ENCODE measurements at places on chromosomes 2 and 18.

- no peak for DNase-seq
Observed at GRCh38 chr2:239912938-239913635, 112.1 kb downstream of the NDUFA10 start.

DNA sequence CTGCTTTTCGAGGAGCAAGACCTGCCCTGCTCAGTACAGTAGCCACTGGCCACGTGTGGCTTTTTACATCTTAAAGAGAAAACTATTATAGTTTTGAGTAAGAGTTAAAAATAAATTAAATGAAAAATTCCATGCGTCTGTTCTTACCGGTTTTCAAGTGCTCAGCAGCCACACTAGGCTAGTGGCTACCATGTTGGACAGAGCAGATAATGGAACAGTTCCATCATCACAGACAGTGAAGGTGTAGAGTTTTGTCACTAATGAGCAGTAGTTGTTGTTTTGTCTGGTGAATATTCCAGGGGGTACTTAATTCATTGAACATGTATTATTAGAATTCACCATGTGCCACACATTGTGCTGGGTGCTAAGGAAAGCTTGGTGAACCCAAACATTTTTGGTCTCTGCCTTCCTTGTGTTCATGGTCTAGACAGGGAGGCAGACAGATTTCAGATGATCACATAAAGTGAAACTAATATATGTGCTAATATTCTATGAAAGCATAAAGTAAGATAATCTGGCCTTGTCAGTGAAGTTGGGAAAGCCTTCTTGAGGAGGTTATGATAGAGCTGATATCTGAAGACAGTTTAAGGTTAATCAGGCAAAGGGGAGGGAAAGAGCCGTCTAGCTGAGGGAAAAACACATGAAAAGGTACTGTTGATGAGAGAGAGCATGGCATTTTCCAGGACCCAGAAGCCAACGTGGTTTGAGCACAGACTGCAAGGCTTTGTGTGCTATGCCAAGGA is 1.4 kb downstream of the ALMS1 start:
- no peak for DNase-seq

DNA sequence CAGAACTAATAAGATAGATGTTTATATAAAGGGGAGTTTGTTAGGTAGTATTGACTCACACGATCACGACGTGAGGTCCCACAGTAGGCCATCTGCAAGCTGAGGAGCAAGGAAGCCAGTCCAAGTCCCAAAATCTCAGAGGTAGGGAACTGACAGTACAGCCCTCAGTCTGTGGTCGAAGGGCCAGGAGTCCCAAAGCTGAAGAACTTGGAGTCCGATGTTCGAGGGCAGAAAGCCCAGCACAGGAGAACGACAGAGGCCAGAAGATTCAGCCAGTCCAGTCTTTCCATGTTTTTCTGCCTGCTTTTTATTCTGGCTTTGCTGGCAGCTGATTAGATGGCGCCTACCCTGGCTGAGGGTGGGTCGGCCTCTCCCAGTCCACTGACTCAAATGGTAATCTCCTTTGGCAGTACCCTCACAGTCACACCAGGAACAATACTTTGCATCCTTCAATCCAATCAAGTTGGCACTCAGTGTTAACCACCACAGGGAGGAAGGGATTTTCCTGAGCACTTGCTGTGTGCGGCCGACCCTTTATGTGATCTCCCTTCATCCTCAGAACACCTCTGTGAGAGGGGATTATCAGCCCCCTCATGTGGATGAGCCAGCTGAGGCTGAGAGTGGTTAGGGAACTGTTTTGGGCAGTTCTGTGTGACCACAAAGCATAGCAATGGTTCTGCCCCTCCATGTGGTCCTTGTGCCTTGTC is 78.3 kb downstream of the RNF144A start:
- no peak for DNase-seq

- DNase-seq, result no peak
Observed at GRCh38 chr2:113831161-113831560, 58.7 kb upstream of the ACTR3 start.

GRCh38 chr2:65856928-65857327 is 424.5 kb upstream of the SPRED2 start:
- DNase-seq, result no peak

- DNase-seq, result no peak
Observed at GRCh38 chr18:48719974-48720654, 181.3 kb downstream of the CTIF start.

DNA sequence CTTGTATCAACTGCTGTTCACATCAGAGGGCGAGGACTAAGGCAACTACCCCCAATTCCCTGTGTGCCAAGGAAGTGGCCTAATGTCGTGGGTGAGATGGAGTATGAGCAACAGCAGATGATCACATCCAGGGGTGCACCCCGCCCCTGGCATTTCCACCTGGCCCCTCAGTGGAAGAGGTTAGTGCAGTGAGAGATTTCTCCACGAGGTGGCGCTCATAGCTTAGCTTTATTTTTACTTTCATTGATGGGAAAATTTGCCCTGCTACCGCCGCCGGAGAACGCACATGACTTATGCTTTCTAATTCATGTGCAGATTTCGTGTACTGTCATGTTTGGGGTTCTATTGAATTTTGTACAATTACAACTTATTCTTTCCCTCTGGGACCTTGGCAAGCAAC is 470.6 kb upstream of the MEX3C start:
- DNase-seq, result peak; percentile 73

GRCh38 chr2:216189410-216189809 is 80.3 kb downstream of the XRCC5 start:
- DNase-seq, result no peak

GRCh38 chr2:117942551-117942950 is 71.3 kb downstream of the CCDC93 start:
- DNase-seq, result no peak

- DNase-seq, result no peak
Observed at GRCh38 chr2:3959372-3959771, 256.0 kb downstream of the DCDC2C start.

- DNase-seq, result no peak
Observed at GRCh38 chr18:36281936-36282335, 15.6 kb upstream of the FHOD3 start.

- no peak for DNase-seq
Observed at GRCh38 chr2:172564376-172564775, 8.5 kb downstream of the PDK1 start.

GRCh38 chr2:112159454-112159921 is 21.3 kb downstream of the FBLN7 start:
- DNase-seq, result no peak

- DNase-seq, result no peak
Observed at GRCh38 chr2:196590286-196590685, 49.2 kb upstream of the CCDC150 start.

- DNase-seq, result no peak
Observed at GRCh38 chr2:66516499-66516898, 81.6 kb downstream of the MEIS1 start.

- DNase-seq, result peak; percentile 47
Observed at GRCh38 chr2:199470672-199471442, 13.1 kb upstream of the SATB2 start.

GRCh38 chr2:72993147-72993932 is 76.0 kb downstream of the EMX1 start:
- peak; percentile 68 for DNase-seq

DNA sequence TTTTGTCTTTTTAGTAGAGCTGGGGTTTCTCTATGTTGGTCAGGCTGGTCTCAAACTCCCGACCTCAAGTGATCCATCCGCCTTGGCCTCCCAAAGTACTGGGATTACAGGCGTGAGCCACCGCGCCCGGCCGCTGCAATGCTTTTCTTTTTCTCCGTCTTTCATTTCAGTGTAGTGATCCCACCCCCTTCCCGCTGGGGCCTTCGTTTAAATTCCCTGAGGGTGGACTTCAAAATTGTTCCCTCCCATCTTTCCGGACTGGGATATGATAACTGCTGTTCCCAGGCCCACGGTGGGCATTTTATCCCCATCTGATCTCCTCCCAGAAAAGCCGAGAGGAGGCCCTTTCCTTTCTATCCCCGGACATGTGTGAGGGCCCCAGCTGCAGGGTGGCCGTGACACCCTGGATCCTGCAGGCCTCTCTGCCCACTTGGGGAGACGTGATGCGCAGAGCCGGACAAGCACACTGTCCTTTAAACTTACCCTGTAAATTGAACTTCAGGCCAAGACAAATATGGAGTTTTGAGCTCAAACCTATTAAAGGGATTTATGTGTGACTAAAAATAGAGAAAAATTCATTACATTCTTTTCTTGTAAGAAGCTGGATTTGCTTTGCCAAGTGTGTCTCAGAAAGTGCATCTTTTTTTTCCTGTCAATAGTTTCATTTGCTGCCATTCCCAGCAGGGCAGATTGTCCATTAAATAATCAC is 54.5 kb upstream of the AFF3 start:
- DNase-seq, result no peak

- DNase-seq, result no peak
Observed at GRCh38 chr18:59730896-59731295, 33.7 kb upstream of the CCBE1 start.

- no peak for DNase-seq
Observed at GRCh38 chr2:217244815-217245214, 385.0 kb upstream of the TNP1 start.

- DNase-seq, result no peak
Observed at GRCh38 chr2:233768076-233768475, 8.0 kb downstream of the UGT1A1 start.

- DNase-seq, result no peak
Observed at GRCh38 chr2:199148076-199148845, 309.5 kb downstream of the SATB2 start.

- DNase-seq, result no peak
Observed at GRCh38 chr18:43364535-43364934, 87.2 kb upstream of the SYT4 start.

GRCh38 chr18:63195326-63196159 is 124.0 kb downstream of the BCL2 start:
- no peak for DNase-seq

- DNase-seq, result no peak
Observed at GRCh38 chr2:15640261-15640711, 48.6 kb downstream of the DDX1 start.

- DNase-seq, result no peak
Observed at GRCh38 chr2:236485519-236485918, 84.1 kb upstream of the ACKR3 start.
